ENCODE measurements at places on chromosomes 6 and 20. TPM values are rescaled to one million over a fixed set of nuclear protein-coding genes. Genes with fewer than 3 reads are reported as not detected.
A peak's percentile ranks its signal among the peaks of the same experiment; 100 is the strongest.

DNA sequence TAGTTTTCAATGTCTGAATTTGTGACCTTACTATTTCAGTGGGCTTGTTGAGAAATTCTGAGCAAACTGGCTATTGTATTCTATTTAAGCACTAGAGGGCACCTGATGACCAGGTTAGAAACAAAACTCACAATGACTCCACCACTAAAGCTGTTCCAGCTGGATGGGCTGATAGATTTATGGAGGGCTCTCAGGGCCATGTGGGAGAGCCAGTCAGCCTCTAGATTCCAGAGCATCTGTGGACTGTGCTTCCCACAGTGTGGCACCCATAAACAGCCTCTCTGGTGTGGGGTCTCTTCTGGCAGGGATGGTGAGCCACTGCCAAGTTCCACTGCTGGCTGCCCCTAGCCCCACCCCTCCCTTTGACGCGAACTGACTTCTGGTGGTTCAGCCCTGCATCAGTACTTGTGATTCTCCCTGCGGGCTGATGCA lies 29.2 kb downstream of the C6orf58 start:
- no peak overlapping the region for H3K4me3 ChIP-seq
- H3K27ac ChIP-seq, result no peak overlapping the region
- no peaks in the 10 kb centered on the region for H3K4me1 ChIP-seq
- DNase-seq, result no peak
- H3K27me3 ChIP-seq, result no peaks in the 10 kb centered on the region

- H3K4me1 ChIP-seq, result peaks cover 15% of the 10 kb centered on the region
- H3K27ac ChIP-seq, result peak overlapping the region; percentile 95
- no peak for DNase-seq
- H3K4me3 ChIP-seq, result peak overlapping the region; percentile 94
- no peaks in the 10 kb centered on the region for H3K36me3 ChIP-seq
Measured at GRCh38 chr20:38962928-38963401, 821 bp downstream of the DHX35 start.

DNA sequence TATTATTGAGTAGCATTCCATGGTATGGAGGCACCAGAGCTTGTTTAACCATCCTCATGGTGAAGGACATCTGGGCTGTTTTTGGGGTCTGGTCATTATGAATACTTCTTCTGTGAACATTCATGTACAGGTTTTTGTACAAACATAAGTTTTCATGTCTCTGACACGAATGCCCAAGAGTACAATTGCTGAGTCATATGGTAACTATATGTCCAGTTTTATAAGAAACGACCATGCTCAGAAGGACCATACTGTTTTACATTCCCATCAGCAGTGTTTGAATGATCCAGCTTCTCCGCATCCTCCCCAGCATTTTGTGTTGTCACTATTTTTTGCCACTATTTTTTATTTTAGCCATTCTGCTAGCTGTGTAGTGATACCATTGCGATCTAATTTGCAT lies 188.6 kb downstream of the KHDC1L start:
- H3K27ac ChIP-seq, result no peak overlapping the region
- H3K36me3 ChIP-seq, result no peaks in the 10 kb centered on the region
- H3K4me3 ChIP-seq, result no peak overlapping the region
- H3K27me3 ChIP-seq, result no peaks in the 10 kb centered on the region
- no peaks in the 10 kb centered on the region for H3K4me1 ChIP-seq

DNA sequence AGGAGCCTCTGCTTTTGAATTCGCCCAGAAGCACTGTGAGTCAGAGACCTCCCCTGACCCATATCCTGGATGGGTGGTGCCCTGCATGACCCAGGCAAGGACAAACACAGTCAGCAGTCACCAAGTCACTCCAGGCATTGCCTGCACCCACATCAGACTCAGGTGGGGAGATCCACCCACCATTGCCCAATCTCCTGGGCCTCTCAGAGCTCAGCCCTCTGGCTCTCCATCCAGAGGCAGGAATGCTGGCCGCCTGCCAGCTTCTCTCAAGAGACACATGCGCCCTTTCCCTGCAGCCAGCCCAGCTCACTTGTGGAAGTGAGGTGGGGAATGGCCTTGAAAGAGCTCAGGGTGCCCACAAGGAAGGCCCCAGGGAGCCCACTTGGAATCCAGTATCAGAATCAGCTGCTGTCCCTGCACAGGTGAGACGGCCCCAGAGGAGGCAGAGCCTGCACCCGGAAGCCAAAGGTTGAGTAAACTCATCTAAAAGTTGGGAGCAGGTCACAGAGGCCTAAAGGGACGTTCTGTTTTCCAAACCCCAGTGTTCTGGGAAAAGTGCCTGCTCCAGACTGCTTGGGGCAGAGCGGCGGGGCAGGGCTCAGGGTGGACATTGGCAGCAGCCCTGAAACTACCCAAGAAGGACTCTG lies 129.8 kb downstream of the PREX1 start:
- DNase-seq, result peak; percentile 39
- no peaks in the 10 kb centered on the region for H3K27me3 ChIP-seq
- H3K4me3 ChIP-seq, result no peak overlapping the region
- no peaks in the 10 kb centered on the region for H3K36me3 ChIP-seq
- H3K27ac ChIP-seq, result peak overlapping the region; percentile 66

DNA sequence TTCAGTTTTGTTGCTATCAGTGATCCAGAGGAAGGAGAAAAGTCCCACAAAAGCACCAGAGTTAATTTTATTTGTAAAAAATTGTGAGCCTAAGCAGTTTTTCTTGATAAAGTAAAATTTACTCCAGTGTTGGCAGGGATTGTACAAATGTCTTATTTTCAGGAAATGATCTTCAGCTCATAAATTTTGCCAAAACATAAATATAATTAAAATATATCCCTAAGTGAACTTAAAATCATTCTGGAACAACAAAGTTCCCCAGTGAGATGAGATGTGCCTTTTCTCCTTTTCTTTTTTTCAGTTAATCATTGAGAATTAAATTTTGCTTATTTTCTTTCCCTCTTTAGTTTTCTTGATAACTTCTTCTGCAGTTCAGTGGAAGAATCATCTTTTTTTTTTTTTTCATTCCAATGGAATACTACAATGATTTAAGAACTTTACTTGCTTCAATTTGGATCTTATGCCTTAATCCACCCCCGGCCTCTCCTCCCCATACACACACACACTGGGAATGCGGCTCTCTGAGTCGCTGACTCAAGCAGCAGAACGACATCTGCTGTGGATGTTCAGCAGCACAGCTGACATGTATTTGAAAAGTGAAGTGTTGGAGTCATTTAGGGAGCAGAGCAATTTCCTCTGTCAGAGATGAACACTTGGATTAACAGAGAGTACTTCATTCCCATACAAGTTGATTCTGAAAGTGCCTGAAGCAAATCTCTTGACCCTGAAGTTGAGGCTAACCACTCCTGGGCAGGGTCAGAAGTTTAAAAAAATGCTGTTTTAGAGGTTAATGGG lies 27.7 kb upstream of the LAMA4 start:
- no peak overlapping the region for H3K4me3 ChIP-seq
- H3K4me1 ChIP-seq, result no peaks in the 10 kb centered on the region
- no peak for DNase-seq
- H3K27me3 ChIP-seq, result no peaks in the 10 kb centered on the region

Gene HAO1
- not detected for total RNA-seq

Gene BTN1A1
- total RNA-seq, result not detected

Gene BLTP3A
- total RNA-seq, result 21.0 TPM
